ENCODE measurements at places on chromosomes 16 and 17. TPM values are rescaled to one million over a fixed set of nuclear protein-coding genes. Genes with fewer than 3 reads are reported as not detected.

The C17orf67 gene
- total RNA-seq: 1.5 TPM

The C1QTNF8 gene
- total RNA-seq: not detected

DNA sequence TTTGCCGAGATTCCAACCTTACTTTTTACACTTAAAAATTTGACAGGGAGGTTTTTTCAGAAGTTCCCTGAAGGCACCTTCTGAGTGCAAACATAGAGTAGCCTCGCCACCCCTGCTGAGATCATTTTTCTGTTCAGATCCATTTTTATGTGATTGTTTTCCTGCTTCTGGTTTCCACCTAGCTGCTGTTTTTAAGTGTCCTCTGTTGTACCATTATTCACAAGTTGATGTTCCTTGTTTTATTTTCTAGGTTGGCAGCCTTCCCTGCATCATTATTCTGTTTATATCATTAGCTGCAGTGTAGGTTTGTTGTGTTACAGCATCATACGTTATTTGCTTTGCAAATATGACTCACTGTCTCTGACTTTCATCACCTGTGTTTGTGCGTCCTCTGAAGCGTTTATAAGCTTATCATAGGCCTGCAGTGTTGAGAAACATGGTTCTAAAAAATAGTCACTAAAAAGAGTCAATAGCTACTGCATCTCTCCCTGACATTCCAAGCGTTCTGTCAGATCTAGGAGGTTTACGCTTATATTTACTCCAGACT lies 116.9 kb upstream of the CLEC3A start:
- DNase-seq: no peak

The KRT31 gene
- total RNA-seq: not detected

- DNase-seq: no peak
These were observed 68.5 kb upstream of the ATP2A3 start for GRCh38 chr17:4032738-4033137.

The CCDC78 gene
- 21.0 TPM for total RNA-seq
